Muscle of leg (tissue), 16 donors: ENCODE measurements at places on chromosomes 2 and 18. TPM values are rescaled to one million over a fixed set of nuclear protein-coding genes. Genes with fewer than 3 reads are reported as not detected.

DNA sequence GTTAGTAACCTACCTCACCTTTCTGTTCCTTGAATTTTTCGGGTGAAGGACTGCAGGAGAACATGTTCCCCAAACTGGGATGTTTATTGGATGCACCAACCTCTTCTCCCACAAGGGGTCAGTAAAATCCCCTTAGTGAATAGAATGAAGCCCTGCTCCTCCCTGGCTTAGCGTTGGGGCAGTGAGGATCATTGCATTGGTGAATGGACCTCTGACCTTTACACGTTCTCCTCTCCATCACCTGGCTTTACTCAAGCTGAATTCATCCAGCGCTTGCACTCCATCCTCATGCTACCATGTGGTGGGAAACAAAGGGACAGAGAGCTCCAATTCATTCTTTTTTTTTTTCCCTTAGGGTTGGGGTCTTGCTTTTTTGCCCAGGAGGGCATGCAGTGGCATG, 157.2 kb downstream of the MIB1 start:
- peak; percentile 46 for DNase-seq

- no peak for DNase-seq
Observed at GRCh38 chr2:215083146-215083545, 55.3 kb downstream of the ABCA12 start.

- peak; percentile 37 for DNase-seq
Observed at GRCh38 chr2:71503837-71504236, 50.5 kb downstream of the DYSF start.

DNA sequence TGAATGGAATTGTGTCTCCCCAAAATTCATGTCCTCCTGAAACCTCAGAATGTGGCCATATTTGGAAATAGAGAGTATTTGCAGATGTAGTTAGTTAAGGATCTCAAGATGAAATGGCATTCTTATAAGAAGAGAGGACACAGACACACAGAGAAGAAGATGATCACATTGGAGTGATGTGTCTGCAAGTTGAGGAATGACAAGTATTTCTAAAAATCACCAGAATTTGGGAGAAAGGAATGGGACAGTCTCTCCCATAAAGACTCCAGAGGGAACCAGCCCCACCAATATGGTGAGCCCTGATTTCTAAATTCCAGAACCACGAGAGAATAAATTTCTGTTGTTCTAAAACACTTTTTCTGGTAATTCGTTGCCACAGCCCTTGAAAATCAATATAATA, 166.3 kb downstream of the C1D start:
- no peak for DNase-seq

DNA sequence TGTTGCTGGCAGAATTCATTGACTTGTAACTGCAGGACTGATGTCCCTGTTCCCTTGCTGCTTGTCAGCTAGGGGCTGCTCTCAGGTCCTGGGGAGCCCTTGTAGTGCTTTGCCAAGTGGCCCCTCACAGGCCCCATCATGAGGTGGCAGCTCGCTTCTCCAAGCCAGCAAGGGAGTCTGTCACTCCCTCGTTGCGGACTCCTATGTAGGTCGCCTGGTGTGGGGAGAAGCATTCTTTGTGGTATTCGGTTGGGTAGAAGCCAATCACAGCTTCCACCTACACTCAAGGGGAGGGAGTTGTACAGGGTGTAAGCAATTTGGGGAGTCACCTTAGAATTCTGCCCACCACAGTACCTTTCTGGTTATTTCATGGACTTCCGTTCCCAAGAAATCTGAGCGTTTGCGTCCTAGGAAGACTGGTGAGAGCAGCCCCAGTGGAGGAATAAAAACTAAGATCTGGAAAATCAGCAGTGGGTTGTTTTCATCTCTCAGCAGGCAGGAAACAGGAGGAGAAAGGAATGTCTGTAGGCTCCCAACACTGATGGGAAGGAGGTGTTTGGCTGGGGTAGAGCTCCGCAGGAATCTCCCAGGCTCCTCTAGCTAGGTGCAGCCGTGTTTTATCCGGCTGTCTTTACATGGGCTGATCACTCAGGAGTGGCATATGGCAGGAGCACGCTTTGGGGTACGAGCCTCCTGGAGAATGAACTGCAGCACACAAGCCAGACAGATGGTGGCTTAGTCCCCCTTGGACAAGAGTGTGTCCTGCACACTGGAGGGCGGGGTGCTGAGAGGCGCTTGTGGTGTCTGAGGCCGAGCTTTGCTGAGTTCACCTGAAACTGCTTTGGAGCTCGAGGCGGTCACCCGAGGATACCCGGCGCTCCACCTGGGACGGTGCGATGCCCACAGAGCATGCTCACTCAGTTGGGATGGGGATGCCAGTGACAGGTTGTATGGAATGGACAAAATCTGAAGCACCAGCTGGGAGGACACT, 58.3 kb downstream of the LDLRAD4 start:
- DNase-seq = peak; percentile 64

GRCh38 chr18:79851950-79852349, 54.2 kb downstream of the KCNG2 start:
- DNase-seq = no peak

- no peak for DNase-seq
Observed at GRCh38 chr2:19364014-19364413, 5.6 kb upstream of the OSR1 start.

- DNase-seq = peak; percentile 32
Observed at GRCh38 chr2:20141056-20141762, 83.7 kb downstream of the SDC1 start.

DNA sequence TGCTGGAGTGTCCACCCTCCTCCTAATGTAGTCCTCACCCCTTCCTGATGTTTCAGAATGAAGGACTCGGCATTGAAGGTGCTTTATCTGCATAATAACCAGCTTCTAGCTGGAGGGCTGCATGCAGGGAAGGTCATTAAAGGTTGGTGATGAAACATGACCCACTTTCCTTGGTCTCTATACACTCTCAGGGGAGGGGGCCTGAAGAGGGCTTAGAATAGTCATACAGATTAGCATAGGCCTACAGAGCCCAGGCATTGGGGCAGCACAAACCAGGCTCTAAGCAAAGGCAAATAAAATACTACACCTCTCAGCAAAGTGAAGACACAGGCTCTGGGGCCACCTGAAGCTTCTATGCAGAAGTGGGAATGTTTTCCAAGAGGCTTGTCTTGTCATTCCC, 1.8 kb downstream of the IL36RN start:
- no peak for DNase-seq

DNA sequence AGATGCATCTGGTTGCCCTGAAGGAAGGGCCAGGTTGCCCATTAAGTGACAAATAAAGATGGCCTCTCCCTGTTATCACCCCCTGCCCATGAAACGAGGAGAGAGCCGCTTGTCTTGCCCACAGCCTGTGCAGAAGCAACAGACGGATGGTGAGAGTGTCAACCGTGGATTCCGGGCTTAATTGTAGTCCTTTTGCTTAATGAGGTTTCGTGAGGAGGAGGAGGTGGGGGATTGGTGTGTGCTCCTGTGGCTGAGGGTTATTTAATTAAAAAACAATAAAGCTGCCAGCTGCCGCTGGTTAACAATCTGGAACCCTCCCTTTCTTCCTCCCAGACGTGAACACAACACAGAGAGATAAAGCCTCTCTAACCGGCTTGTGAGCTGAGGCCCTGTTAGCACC, 188.0 kb upstream of the PARD3B start:
- DNase-seq = no peak

GRCh38 chr2:39867268-39867667, 88.2 kb upstream of the THUMPD2 start:
- no peak for DNase-seq

DNA sequence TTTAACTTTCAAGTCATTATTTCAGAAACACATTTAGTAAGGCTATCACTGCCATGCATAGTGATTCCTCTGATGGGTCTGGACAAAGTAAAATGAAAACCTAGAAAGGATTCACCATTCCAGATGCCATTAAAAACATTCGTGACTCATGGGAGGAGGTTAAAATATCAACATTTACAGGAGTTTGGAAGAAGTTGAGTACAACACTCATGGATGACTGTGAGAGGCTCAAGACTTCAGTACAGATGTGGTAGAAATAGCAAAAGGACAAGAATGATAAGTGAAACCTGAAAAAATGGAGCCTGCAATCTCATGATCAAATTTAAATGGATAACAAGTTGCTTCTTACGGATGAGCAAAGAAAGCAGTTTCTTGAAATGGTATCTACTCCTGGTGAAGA, 5.8 kb upstream of the TWSG1 start:
- no peak for DNase-seq

- no peak for DNase-seq
Observed at GRCh38 chr18:2850816-2851215, 4.0 kb downstream of the EMILIN2 start.

GRCh38 chr18:72375618-72376017, 168.5 kb downstream of the CBLN2 start:
- peak; percentile 86 for DNase-seq

DNA sequence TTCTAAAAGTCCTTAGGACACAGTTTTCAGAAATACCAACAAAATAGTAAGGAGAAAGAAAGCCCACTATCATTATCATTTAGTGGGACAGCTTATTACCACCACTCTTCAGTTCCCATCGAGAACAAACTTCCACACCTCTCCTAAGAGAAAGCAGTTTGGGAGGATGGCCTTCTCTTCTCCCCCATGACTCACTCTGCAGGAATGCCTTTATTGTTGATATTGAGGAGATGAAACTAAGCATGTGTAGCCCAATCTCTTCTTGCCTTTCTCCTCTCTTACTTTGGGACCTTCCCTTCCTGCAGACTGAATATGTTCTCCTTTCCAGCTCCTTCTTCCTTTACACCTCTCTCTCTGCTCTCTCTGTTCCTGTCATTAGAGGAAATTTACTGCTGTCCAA, 30.0 kb upstream of the ERMN start:
- no peak for DNase-seq

DNA sequence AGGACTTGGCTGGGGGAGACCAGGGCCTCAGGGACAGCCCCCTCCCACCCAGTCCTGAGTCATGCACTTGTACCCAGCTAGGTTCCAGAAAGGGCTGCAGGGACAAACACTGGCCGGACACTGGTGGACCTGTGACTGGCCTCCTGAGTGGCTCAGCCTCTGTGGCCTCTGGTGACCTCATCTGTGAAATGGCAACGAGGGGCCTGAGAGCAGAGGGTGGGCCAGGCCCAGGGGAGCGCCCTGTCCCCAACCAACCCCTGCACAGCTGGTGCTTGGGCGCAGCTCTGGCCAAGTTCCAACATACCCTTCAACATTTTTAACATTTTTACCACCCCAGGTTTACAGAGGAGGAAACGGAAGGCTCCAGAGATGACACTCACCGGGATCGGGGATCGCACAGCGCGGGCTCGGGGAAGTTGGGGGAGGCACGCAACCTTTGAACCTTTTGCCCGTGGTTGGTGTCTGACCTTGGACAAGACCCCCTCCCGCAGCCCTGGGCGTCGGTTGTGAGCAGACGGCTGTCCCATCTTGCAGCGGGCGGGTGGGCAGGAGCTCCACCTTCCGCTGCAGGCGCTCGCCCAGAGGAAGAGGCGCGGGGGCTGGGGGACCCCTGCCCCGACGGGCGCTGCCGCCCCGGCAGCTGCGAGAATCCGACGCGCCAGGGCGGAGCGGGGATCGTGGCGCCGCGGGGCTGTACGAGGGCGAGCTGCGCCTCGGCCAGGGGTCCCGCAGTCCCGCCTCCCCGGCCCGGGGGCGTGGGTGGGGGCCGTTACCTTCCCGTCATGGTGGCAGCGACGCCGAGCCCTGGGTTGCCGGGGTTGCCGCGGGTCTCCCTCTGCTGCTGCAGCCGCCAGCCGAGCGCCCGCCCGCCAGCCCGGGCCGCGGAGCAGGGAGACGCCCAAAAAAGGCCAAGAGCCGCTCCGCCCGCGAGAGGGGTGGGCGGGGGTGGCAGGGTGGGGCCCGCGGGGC, 805 bp downstream of the LIMS2 start:
- DNase-seq = peak; percentile 36

- no peak for DNase-seq
Observed at GRCh38 chr2:84487298-84487996, 28.4 kb upstream of the SUCLG1 start.

- DNase-seq = peak; percentile 35
Observed at GRCh38 chr18:79616651-79617510, 62.7 kb upstream of the CTDP1 start.

- no peak for DNase-seq
Observed at GRCh38 chr2:70930371-70931329, 5.0 kb upstream of the ATP6V1B1 start.

DNA sequence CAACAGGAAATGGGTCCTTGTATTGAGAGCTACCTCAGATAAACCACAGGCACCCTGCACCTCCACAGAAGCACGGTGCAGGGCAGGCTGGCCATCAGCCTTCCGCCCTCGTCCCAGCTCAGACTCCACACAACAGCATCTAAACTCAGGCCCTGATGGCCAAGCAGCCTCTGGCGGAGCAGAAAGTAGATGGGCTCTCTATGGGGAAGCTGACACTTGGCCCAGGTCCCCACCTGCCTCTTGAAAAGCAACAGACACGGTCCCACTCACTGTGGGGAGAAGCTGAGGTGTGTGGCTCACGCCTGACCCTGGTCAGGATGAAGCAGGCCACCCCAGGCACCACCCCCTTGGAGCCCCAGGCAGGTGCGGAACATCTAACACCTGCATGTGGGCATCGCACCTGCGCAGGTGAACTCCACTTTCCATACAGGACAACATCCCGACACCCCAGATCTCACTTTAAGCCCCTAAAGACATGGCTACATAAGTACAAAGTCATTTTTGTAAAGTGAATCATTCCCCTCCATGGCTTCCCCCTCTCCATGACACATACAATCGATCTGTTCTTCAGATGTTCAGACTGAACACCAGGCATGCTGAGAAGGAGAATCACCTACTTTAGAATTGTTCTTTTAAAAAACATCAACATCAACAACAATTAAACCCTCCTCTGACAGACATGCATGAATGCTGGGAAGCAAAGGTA, 208.4 kb downstream of the ZBTB7C start:
- no peak for DNase-seq

DNA sequence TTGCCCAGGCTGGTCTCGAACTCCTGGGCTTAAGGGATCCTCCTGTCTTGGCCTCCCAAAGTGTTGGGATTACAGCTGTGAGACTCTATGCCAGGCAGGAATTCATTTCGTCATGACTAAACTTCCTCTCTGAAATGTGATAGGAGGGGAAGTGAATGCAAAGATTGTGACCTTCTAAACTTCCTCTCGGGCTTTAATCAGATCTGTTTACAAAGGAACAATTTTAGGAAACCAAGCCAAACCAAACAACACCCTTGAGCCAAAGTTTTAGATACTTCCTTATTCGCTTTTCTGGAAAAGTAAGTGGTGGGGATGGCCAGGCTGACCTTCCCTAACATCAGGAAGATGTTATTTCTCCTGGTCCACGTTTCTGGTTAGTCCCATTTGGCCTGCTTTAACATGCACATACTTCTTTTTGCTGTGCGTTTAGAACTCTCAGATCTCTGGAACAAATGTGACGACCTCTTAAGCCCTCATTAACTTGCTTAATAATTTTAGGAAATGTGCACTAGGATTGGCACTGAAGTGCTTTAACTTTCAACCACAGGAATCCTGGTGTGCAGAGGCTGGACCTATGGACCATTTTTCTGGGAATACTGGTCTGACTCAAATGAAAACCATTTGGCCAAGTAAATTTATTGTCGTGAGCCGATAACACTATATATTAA, 33.2 kb upstream of the YES1 start:
- peak; percentile 88 for DNase-seq

- DNase-seq = no peak
Observed at GRCh38 chr2:139704606-139705005, 924.4 kb upstream of the NXPH2 start.

The SRD5A2 gene
- polyA plus RNA-seq = 0.07 TPM

The MATN3 gene
- polyA plus RNA-seq = 1.0 TPM

The SLC14A1 gene
- polyA plus RNA-seq = 1.3 TPM

The KHK gene
- polyA plus RNA-seq = 3.9 TPM

The ASB18 gene
- 3.6 TPM for polyA plus RNA-seq

The LAMA1 gene
- polyA plus RNA-seq = 8.7 TPM

The PROM2 gene
- polyA plus RNA-seq = 1.8 TPM

The HTR2B gene
- polyA plus RNA-seq = 0.27 TPM

The M1AP gene
- 0.24 TPM for polyA plus RNA-seq

The PDE11A gene
- 0.47 TPM for polyA plus RNA-seq

The PRKRA gene
- 47.9 TPM for polyA plus RNA-seq

The ZNF396 gene
- polyA plus RNA-seq = 1.3 TPM

The GPR39 gene
- 0.11 TPM for polyA plus RNA-seq

The CD8B gene
- 0.19 TPM for polyA plus RNA-seq
